Central memory CD4-positive, alpha-beta T cell (primary cell): ENCODE measurements at places on chromosomes 11 and 22.

GRCh38 chr22:36077271-36077670, 48.6 kb upstream of the RBFOX2 start:
- no peak for DNase-seq

DNA sequence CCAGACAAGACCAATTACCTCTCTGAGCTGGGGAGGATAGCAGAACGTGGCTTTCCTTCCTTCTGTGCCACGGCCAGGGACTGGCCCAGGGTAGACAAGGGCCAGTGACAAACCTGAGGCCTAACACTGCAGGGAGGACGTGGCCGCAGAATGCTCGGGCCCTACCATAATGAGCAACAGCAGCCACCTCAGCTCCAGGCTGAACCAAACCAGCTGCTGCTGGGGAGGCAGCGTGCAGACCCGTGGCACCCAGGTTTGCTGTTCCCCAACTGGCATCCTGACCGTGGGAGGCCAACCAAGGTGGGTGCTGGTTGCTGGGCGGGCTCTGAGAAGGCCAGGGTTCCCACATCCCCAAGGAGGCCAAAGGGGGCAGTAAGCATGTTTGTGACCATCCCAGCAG, 83.0 kb downstream of the MORC2 start:
- no peak for DNase-seq

DNA sequence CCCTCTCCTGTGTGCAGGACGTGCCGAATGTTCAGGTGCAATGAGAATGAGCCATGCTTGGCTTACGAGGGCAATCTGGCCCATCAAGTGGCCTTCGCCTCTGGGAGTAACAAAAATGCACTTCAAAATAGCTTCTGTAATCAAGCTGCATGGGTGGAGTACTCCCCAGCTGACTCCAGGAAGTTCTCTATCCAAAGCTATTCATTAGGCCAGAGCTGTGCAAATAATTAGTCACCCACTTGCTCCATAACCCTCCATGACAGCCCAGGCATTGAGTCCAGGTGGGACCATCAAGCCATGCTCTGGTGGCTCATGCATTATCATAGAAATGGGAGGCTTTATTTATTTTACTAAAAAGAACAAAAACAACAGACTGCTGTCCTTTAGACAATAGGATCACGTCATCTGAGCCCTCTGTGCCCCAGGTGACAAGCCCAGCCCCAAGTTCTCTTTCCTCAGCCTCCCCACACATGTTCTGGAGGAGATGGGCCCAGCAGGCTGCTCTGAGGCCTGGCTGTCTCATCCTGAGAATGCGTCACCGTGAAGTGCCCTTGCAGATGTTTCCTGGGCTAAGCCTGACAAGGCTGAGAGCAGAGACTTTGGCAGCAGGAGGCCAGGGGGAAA, 244.7 kb downstream of the ETS1 start:
- peak; percentile 80 for DNase-seq

GRCh38 chr11:47483457-47483856, 34.5 kb upstream of the RAPSN start:
- DNase-seq, result no peak

DNA sequence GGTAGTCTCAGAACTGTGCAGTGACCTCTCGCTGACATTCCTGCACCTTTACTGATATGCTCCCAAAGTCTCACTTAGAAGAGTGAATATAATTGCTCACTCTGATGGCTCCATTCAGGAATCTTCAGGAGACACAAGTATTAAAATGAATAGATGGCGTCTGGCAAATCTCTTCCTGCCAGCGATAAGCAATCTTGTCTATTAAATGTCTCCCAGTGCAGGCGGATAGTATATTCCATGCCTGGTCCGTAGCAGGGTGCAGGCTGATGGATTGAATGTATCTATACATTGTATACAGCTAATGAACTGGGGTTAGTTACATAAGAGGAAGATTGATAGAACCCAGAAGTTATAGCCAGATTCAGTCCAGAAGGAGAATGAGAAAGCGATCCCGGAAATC, 575.3 kb downstream of the NTM start:
- no peak for DNase-seq

DNA sequence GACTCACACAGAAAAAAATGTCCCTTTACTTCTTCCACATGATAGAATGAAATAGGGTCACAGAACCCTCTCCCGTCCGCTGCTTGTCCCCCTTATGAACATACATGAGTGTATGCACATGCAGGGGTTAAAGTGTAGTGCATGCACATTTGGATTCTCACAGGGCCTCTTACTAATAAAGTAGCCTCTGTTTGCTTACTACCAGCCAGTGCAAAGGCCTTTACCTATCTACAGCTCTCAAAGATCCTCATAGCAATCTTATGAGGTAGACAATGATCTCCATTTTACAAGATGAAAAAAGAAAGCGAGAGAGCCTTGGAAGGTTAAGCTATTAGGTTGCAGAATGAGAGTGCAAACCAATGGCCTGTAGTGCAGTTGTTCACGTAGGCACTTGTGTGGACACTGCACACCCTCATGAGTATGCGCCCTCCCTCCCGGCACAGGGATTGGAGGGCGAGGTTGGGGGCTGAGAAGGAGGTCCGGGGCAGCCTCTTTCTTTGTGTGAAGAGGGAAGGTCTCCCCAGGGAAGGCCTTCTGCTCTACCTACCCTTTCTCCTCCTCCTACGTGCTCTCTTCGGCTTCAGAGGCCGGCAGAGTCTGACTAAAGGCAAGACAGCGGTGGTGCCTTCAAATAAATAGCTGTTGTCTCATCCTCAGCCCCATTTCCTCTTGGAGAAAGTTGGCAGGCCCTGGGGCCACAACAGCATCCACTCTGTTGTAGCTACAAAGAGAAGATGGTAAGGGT, 91.3 kb downstream of the CEP164 start:
- DNase-seq, result no peak

DNA sequence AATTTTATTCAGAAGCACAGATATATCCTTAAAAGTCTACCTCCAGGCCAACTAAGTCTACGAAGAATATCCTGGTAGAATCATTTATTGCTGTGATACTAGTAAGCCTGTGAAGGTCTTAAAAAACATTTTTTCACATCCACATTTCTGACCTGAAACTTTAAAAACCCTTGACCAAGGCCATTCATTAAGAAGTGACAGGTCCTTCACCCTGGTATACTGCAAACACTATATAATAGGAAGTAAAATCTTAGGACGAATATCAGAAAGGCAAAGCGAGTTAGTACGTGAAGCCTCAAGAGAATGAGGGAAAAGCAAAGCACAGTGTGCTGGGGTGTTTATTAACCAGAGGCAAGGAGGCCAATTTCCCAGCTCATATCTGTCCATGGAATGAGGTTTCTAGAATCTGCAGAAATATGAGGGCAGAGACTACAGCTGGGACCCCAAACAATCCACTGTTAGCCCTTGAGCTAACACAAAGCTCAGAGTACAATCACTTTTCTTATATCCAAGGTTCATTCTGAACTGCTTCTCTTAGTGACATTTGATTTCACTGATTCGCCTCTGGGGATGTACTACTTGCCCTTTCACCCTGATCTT, 71.0 kb downstream of the AMBRA1 start:
- DNase-seq, result no peak

GRCh38 chr11:100133114-100133513, 554.0 kb upstream of the ARHGAP42 start:
- no peak for DNase-seq

DNA sequence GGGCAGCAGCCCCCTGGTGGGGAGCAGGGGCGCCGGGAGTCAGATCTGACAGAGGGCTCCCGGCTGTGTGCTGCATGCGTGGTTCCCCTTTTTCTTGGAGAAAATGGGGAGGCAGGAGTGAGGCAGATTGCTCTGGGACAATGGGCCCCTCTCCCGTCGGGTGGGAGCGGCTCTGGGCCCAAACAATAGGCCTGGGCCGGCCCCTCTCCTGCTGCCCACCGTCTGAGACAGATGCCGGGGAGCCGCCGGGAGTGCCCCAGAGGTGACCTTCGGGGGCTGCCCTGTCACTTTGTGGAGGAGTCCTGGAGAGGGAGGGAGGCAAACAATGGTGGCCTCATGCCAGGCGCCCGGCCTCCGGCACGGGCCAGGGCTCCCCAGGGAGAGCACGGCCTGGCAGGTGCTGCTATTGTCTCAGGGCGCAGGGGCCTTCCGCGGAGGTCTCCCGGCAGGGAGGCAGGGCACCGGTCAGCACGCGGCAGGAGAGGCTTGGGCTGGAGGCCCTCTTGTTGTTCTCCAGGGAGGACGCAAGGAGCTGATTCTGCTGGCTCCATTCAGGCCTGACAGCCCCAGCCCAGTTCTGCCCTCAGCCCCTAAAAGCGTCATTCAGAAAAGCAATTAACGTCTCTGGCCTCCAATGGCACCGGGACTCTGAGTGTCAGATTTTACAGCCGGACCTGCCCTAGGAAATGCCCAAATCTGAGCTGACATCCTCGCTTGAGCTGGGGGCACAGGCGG, 44.8 kb downstream of the SMIM38 start:
- no peak for DNase-seq

DNA sequence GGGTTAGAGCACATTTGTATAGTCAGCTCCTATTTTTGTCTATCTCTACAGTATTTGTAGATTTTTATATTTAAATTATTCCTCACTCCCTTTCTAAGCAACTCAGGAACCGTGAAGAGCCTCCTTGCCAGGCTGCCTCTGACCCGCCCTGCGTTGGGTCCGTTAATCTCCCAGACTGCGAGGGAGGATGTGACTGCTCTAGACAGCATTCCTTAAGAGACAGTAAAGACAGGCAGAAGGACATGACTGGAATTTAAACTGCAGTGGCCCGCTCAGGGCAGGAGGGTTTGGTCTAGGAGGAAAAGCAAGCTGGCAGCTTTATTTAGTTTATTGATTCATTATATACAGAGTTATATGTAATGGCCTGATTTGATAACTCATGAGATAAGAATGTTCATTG, 413.7 kb downstream of the TMEM135 start:
- no peak for DNase-seq

DNA sequence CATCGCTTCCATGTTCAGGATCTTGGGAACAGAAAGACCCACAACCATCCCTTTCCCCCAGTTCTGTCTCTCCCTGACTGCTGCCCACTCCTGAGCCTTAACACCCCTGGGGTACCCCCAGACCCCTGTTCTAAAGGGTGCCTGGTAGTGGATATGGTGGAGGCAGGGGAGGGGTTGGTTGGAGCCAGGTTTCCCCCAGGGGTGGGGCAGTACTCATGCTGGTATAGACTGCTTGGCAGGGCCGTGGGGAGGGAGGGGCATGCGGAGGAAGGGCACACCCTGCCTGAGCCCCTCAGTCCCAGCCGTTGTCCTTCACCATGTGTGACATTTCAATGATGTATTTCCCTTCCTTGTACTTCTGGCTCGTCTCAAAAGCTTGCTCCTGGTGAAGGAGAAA, 4.0 kb downstream of the YPEL4 start:
- DNase-seq, result no peak

DNA sequence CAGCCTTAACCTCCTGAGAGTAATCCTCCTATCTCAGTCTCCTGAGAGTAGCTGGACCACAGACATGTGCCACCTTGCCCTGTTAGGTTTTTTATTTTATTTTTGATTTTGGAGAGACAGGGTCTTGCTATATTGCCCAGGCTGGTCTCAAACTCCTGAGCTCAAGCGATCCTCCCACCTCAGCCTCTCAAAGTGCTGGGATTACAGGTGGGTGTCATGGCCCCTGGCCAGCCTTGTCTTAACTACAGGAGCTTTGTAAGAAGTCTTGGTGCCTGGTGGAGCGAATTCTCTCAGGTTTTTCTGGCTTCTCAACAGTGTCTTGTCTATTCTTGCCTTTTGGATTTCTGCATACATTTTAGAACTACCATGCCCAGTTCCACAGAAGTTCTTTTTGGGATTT, 546.4 kb downstream of the TBC1D22A start:
- no peak for DNase-seq

- no peak for DNase-seq
Measured at GRCh38 chr11:83918476-83918875, 632.3 kb upstream of the CCDC90B start.

GRCh38 chr11:65432100-65432650, 9.6 kb downstream of the NEAT1 start:
- no peak for DNase-seq

GRCh38 chr11:31655483-31655882, 145.9 kb downstream of the ELP4 start:
- no peak for DNase-seq

- no peak for DNase-seq
Measured at GRCh38 chr22:50001388-50002231, 11.0 kb downstream of the IL17REL start.

GRCh38 chr22:45709866-45710265, 38.2 kb downstream of the ATXN10 start:
- no peak for DNase-seq

- no peak for DNase-seq
Measured at GRCh38 chr11:121478226-121478894, 25.6 kb upstream of the SORL1-AS1 start.

DNA sequence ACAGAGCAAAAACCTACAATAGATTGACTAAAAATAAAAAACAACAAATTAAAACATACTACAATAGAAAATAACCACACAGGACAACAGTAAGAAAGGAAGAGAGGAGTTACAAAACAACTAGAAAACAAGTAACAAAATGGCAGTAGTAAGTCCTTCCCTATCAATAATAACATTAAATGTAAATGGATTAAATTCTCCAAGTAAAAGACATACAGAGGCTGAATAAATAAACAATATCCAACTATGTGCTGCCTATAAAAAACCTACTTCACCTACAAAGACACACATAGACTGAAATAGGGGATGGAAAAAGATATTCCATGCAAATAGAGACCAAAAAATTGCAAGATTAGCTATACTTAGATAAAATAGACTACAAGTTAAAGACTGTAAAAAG, 57.0 kb upstream of the RASSF10 start:
- no peak for DNase-seq

DNA sequence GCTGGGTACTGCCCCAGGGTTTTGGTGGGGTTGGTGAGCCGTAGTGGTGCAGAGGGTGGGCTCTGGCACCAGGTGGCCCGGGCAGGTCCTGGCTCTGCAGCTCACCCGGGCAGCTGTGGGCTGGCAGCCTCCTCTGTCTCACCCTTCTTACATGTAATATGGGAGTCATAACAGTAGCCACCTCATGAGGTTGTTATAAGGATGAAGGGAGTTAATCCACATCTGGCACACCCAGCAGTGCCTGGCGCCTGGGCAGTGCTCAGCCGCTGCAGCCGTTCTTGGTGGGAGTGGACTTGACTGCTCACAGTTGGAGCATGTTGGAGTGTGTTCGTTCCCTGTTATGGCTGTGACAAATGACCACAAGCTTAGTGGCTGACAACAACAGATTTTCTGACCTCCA, 28.7 kb downstream of the IGHMBP2 start:
- DNase-seq, result no peak

- DNase-seq, result no peak
Measured at GRCh38 chr11:111570796-111571195, 30.3 kb downstream of the LAYN start.

DNA sequence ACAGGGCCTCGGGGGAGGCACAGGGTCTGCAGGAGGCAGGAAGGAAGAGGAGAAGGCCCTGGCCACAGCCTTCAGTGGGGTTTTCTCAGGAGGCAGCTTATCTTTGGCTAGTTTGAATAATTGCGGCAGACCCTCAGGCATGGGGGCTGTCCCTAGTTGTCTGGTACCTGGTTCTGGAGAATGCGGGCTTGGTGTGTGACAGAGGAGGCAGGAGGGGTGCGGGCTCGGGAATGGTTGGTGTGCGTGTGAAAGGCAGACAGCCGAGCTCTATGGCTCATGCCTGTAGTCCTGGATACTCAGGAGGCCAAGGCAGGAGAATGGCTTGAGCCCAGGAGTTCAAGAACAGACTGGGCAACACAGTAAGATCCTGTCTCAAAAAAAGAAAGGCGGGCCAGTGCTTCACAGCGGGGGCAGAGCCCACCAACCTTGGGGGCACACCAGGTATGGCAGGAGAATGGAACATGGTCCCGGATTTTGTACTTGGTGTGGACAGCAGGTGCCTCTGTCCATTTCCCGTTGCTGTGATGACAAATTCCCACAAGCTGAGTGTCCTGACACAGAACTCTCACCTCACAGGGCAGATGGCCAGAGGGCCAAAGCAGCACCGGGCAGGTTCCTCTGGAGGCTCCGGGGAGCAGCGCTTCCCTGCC, 640.6 kb downstream of the TBC1D22A start:
- no peak for DNase-seq
